Right lung (tissue), 10 donors: ENCODE measurements at places on chromosomes 13 and 19. TPM values are rescaled to one million over a fixed set of nuclear protein-coding genes. Genes with fewer than 3 reads are reported as not detected.

CYSLTR2 gene
- polyA plus RNA-seq = 0.49 TPM

DNA sequence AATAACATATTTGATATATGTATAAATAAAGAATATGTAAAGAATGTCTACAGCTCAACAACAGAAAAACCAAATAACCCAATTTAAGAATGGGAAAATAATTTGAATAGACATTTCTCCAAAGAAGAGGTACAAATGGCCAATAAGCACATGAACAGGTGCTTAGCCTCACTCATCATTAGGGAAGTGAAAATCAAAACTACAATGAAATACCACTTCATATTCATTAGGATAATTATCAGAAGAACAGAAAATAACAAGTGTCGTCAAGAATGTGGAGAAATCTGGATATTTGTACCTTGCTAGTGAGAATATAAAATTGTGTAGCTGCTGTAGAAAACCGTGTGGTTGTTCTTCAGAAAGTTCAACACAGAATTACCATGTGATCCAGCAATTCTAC lies 8.4 kb upstream of the SUPT20H start:
- DNase-seq = no peak

DNA sequence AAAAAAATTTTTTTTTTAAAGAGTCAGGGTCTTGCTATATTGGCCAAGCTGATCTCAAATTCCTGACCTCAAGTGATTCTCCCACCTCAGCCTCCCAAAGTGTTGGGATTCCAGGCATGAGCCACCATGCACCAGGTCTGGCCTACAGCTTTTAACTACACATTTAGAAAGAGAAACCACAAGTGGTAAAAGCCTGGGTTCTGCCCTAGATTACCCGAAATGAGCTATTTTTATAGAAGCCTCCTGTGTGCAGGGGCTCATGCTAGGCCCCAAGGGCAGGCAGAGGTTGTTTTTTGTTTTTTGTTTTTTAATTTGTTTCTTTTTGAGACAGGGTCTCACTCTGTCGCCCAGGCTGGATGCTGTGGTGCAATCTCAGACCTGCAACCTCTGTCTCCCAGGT lies 14.0 kb upstream of the MYADM start:
- no peak for DNase-seq

GRCh38 chr13:42574435-42575311 lies 721 bp downstream of the TNFSF11 start:
- DNase-seq = no peak

- no peak for DNase-seq
Measured at GRCh38 chr13:66661336-66661735, 568.8 kb downstream of the PCDH9 start.

GRCh38 chr19:11256189-11256588 lies 6.1 kb downstream of the DOCK6 start:
- peak; percentile 84 for DNase-seq

DNA sequence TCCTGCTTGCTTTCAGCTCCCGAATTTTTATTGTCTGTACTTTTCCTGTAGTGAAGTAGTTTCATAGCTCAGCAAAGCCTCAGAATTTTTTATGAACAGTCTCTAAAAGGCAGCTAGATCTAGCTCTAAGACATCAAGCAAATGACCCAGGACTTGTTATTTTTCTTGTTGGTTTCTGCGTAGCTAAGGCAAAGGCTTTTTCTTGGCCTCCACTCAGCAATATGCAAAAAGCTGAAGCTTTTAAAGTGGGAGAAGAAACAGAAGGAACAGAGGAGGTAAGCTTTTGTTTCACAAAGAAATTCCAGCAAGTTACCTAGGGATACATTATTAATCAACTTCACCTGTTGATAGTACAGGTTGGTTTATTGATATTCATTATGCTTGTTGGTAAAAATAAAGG lies 235.9 kb downstream of the PCDH20 start:
- no peak for DNase-seq

- DNase-seq = no peak
Measured at GRCh38 chr13:58313219-58313618, 681.7 kb downstream of the PCDH17 start.

DNA sequence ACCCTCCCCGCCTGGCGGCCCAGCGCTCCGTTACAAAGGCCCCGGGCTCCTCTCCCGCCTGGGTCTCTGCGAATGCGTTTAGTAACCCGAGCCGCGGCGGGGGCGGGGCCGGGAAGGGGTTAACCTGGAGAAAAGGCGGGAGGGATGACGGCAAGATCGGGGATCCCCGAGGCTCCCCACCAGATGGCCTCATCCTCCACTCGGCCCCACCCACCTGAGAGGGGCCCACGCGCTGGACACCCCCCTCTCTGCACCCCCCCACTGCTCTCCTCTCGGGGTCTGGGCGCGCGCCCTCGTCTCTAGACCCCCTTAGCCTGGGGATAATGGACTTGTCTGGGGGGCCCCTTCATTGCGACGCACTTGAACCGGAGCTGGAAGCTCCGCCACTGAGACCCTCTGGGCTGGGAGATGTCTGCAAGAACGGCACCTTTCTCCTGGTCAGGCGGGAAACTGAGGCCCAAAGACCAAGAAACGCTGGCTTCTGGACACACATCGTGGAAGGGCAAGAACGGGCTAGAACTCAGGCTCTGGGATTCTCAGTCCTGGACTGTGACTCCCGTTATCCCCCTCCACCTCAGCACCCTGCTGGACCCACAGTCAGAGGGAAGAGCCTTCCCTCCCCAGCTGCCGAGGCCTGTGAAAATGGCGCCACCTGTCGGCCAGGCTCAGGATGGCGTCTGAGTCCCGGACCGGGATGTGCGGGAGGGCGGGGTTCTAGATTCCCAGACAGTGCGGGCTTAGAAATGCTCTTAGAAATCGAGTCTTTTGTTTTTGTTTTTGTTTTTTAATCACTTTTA lies 2.9 kb upstream of the LTBP4 start:
- peak; percentile 92 for DNase-seq
